ENCODE measurements at places on chromosomes 7 and 10.

DNA sequence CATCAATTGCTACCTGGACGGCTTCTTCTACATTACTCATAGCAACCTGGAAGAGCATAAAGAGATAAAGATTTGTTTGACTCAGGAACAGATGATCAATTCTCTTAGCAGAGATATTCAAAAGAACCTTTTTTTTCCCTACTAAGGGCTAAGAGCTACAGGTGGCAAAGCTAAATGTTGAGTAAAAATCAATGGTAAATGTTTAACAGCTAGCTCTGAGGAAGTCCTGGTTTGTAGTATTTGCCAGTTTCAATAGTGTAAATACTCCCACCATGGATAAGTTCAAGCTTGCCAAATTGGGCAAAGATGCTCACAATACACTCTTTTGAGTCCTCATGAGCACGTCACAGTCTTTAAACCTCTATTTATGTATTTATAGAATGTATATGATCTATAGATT lies 64.0 kb downstream of the AKR1E2 start:
- no peak for DNase-seq

GRCh38 chr10:129774736-129775401 lies 189.2 kb downstream of the EBF3 start:
- DNase-seq: no peak

GRCh38 chr10:51214207-51215196 lies 140.2 kb downstream of the PRKG1 start:
- no peak for DNase-seq

DNA sequence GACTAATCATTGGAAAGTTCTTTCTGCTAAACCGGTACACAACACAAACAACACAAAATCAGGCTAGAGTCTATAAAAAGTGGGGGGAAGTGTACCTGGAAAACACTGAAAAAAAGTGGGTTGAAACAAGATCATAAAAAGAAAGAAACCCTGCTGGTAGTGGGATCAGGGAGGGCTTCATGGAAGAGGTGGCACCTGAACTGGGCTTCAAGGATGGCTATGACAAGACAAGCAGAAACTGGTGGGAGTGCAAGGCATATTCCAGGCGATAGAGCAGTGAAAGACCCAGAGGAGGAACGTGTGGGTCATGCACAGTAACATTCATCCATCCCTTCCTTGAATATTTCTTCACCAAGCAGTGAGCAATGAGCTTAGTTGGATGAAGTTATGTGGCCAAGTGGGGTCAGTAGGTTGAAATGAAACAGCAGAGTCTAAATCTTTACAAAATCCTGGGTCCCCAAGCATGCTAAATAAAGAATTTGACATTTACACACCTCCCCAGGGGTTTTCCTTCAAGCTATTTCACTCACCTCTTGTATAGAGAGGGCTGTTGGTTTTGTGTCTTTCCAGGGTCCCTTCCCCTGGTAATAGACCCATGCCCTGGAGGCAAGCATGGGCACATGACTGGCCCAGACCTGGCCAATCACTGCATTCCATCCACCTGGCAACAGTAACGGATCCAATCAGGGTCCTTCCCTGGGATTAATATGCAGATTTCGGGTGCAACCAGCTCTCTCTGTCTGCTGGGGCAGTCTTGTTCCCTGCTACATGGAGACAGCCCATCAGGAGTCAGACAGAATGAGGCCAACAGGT lies 38.2 kb downstream of the SPOCK2 start:
- no peak for DNase-seq

DNA sequence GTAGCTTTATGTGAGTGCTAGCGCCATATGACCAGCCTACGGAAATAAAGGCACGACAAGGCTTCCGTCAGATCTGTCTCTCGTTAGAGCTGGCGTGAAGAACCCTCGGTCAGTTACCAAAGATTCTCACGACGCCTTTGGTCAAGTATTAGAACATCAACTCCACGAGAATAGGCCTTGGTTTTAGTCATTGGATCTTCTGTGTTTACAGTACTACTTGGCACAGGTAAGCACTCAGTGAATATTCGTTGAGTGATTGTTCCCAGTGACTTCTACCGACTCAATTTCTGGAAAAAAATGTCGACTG lies 316 bp downstream of the RBM48 start:
- DNase-seq: no peak

- no peak for DNase-seq
Observed at GRCh38 chr10:63466144-63466935, 563 bp upstream of the JMJD1C start.

DNA sequence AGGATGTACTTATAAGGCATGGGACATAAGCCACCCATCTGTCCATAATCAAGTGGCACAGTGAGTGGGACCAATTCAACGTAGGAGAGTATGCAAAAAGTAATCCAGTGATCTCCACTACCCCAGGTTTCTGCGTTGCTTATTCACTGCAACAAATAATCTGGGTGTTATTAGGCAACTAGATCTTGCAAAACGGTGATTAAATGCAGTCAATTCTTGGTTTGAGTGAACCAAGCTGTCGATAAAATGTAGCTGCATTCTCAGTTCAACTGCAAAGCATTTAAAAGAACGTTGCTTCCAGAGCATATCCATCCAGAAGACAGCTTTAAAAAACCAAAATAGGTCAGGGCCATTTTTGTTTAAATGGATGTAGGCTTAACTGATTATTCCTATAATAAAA lies 5.0 kb downstream of the LSMEM1 start:
- DNase-seq: no peak

GRCh38 chr7:105837765-105838626 lies 38.4 kb downstream of the ATXN7L1 start:
- DNase-seq: no peak

DNA sequence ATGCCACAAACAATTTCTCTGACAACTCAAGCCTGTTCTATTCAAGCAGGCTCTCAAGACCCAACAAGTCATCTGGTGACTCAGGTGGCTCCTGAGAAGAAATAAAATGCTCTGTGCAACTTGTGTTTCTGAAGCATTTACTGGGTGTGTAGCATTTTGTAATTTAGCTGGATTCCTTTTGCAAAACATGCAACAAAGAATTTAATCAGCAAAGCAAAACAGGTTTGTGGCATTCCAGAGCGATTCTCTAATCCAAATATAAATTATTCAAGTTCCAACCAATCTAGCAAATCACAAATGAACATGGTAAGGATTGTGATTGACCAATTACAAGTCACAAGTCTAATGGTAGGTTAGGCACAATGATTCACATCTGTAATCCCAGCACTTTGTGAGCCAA lies 39.8 kb upstream of the C10orf67 start:
- no peak for DNase-seq

DNA sequence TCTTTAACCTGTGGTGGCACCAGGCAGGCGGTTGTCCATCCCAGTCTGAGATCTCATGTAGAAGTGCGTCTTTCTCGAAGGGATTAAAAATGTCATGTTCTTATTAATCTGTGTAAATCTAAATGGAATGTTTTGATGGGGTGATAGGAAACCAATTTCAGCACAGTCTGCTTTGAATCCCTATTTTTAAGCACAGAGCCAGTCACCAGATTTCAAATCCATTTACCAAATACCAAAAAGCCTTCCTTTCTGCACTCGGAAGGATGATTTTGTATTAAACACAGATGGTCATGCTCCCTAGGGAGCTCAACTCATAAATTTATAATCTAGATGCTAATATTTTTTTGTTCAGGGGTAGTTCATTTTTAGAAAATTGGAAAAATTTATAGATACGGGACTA lies 160.6 kb upstream of the AOAH start:
- DNase-seq: no peak

GRCh38 chr7:69966766-69967591 lies 368.7 kb downstream of the AUTS2 start:
- no peak for DNase-seq
